ENCODE measurements at places on chromosomes 11 and 22.

DNA sequence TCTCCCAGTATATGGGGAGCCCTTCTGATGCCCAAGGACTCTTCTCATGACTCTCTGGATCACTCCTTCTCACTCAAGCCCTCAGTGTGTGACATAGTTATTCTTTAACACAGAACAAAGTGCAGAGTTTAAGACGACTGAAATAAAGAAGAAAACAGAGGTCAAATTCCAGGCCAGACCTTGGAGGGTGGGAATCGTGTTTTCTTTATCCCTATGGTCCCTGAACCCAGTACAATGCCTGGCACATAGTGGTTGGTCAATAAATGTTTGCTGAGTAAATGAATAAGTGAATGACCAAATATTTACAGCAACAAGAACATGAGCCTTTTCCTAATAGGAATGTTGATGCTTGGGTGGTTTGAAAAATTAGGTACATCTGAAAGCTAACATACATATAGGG, 28.8 kb downstream of the VSTM5 start:
- peak; percentile 21 for DNase-seq

DNA sequence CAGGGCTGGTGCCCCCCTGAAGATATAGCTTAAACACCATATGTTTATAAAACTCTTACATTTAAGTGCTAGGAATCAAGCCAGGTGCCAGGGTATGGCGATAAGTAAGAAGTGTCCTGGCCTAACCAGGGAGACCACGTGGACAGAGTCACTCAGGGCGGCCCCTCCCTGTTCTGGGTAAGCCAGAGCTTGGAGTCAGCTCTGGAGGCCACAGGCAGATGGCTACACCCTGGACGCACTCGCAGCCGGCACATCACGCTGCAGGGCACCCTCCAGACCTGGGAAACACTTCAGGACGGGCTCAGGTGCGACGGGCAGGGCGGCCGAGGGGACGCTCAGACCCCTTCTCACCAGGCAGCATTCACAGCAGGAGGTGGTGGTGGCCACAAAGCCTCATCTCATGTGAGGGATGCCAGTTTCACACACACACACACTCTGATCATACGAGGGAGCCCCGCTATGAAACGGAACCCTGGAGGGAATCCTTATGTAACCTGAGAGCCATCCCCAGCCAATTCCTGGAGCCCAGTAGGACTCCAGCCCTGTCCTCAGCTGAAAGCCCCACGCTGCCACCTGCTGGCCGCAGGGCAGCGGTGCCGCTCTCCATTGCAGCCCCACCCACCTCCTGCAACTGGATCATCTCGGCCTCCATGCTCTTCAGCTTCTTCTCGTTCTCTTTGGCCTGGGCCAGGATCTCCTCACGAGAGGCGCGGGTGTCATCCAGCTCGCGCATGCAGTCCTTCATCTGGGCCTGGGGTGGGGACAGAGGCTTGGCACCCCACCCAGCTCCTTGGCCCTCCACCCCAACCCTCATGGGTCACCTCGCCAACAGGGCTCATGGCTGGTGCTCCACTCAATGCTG, 33.4 kb downstream of the APOL1 start:
- DNase-seq: peak; percentile 86

DNA sequence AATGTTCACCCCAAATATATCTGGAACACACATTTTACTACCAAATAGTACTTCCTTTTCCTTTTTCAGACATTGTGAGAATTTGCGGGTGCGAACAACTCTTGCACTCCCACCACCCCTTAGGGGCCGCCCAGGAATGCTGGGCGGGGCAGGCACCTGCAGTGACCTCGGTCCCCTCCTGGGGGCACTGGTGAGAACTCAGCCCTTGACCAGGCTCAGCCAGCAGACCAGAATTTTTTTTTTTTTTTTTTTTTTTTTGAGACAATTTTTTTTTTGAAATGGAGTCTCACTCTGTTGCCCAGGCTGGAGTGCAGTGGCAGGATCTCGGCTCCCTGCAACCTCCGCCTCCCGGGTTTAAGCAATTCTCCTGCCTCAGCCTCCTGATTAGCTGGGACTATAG, 75.8 kb downstream of the ARHGAP8 start:
- DNase-seq: no peak

GRCh38 chr11:125745979-125746378, at the start of gene PATE1:
Gene PATE1, plus strand, starts transcription at chr11:125746279. Its CDS starts 26 bp downstream, at chr11:125746305.
- DNase-seq: no peak

GRCh38 chr11:67584205-67584880, 731 bp downstream of the GSTP1 start:
- peak; percentile 81 for DNase-seq

GRCh38 chr11:124297921-124298320, 15.8 kb downstream of the OR8D1 start:
- no peak for DNase-seq

GRCh38 chr11:107676336-107677057, 35.4 kb downstream of the SLN start:
- DNase-seq: no peak

GRCh38 chr11:118911880-118912741, 13.6 kb downstream of the BCL9L start:
- DNase-seq: peak; percentile 96

- no peak for DNase-seq
Observed at GRCh38 chr11:21066030-21066429, 396.6 kb downstream of the NELL1 start.

GRCh38 chr11:105268404-105269062, 129.0 kb upstream of the CARD18 start:
- no peak for DNase-seq

DNA sequence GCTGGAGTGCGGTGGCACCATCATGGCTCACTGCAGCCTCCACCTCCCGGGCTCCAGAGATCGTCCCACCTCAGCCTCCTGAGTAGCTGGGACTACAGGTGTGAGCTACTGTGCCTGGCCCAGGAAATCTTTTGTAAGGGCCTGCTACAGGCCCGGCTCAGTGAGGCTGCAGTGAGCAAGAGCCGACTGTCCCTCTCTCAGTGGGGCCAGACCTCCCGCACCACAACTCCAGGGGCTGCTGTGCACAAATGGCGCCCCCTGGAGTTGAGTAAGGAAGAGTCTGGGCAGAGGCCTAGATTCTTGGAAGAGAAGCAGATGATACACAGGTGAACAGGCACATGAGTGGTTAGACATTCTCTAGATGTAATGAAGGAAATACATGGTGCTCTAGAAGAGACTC, 7.0 kb downstream of the SERHL2 start:
- DNase-seq: no peak

DNA sequence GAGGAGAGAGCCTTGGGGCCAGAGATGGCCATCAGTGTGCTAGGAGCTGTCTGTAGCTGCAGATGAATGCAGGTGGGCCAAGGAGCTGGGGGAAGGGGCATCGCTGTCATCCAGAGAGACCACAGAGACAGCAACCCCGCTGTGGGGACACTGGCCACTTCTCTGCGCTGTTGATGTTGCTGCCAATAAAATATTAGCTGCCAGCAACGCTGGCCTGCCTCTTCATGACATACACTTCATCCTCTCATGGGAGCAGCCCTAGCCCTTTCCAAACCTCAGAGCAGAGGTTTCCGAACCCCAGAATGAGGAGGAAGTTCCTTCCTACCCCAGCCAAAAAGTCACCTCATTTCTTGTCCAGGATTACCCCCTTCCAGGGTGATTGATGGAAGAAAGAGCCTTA, 106.2 kb downstream of the PARVA start:
- no peak for DNase-seq

GRCh38 chr22:45838305-45838887, 138.6 kb downstream of the WNT7B start:
- no peak for DNase-seq

DNA sequence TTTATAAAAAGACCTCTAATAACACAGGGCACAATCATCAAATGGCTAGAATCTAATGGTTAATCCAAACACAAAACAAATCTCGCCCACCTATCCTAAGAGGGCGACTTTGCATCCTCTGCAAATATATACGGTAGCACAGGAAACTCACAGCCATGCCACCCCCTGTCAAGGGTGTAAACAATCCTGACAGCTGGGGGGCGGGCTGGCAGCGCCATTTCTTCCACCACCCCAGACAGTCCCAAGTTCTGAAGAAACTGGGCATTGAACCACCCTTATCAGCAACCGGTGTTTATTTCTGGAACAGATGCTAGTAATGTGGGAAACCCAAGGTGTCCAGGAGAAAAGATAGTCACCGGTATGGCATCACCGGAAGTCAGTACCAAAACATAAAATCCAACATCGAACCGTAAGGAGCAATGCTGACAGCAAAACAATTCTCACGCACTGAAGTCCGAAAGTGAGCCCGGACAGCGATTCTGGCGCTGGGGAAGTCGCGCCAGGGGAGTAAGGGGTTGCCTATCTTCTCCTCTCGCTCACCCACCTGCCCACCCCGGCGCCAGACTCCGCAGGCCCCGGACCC, 825 bp downstream of the FBXO3 start:
- DNase-seq: peak; percentile 9

GRCh38 chr11:75592715-75593114, 30.7 kb downstream of the SERPINH1 start:
- no peak for DNase-seq

DNA sequence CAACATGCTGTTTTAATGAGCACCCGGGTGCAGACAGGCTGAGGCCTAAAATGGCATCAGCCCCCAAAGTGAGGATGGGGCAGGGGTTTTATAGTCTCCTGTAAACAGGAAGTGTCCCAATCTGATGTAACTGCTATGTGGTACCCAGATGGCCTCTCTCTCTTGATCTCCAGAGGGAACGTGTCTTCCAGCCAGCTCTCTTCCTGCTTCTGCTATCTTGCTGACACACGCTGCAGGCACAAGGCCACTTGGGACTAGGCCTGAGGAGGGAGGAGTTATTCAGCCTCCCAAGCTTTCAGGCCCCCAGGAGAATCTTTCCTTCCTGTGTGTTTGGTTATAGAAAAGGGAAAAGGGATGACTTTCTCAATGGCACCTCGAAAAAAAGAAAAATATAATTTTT, 11.4 kb upstream of the VSTM5 start:
- no peak for DNase-seq

- peak; percentile 61 for DNase-seq
Observed at GRCh38 chr22:29344137-29344536, 28.6 kb upstream of the RASL10A start.

- DNase-seq: no peak
Observed at GRCh38 chr11:45896422-45896984, 10.6 kb downstream of the FREY1 start.

GRCh38 chr11:44312876-44313275, 2.9 kb upstream of the ALX4 start:
- DNase-seq: no peak

DNA sequence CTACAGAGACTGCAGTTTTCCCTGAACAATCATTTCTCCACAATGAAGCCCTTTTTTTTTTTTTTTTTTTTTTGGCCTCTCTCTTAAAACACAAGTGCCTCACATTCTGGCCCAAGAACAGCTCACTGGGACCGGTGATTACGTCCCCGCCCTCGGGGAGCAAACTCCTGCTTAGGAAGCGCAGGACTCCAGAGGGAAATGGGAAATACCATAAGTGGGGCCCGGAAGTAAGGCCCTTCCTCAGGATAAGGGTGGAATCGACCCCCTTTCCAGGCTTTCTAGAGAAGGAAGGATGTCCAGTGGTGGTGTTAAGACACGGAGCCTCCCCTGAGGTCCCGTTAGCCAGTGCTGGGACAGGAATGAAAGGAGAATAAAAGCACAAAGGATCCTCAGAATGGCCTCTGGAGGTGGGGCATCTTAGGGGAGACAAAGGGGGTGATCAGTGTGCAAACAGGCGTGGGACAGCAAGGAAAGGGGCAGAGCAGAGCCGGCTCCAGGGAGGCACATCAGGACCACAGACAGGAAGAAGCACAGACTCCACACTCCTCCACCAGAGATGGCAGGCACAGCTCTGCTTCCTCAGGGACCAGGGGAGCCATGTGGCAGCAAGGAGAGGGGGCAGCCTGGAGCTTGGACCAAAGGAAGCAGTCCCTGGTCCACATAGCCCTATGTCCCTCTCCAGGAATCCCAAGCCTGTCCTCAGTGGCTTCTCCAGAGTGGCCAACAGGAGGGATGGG, 61.3 kb downstream of the CHST1 start:
- no peak for DNase-seq

DNA sequence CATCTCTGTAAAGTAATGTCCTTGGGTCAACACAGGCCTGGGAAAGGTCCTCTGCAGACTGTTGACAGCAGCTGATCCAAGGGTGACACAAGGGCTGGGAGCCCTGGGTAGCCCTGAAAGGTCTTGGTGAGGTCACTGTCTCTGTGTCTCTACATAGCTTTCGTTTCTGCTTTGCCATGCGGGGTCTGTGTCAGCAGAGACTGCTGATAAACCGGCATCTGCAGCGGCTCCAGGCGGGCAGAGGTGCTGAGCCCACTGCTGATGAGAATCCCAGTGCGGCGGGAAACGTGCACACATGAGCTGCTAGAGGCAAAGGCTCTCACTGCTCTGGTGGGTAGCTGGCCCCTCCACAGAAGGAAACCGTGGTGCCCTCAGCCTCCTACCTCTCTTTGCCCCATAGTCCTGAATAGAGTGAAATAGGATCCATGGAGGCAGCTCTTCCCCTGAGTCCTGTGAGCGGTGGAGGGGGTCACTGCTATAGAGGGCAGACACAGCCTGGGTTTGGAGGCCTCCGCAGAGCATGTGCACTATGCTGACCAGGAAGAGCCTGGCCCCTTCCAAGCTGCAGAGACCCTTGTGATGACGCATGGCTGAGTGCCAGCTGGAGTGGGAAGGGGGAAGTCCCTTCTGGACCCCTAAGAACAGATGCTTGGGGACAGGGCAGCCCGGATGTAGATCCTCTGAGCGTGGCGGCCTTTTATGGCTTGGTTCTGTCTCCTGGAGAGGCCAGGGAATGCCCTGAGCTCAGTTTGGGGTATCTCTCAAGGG, 17.8 kb upstream of the ST3GAL4 start:
- no peak for DNase-seq

DNA sequence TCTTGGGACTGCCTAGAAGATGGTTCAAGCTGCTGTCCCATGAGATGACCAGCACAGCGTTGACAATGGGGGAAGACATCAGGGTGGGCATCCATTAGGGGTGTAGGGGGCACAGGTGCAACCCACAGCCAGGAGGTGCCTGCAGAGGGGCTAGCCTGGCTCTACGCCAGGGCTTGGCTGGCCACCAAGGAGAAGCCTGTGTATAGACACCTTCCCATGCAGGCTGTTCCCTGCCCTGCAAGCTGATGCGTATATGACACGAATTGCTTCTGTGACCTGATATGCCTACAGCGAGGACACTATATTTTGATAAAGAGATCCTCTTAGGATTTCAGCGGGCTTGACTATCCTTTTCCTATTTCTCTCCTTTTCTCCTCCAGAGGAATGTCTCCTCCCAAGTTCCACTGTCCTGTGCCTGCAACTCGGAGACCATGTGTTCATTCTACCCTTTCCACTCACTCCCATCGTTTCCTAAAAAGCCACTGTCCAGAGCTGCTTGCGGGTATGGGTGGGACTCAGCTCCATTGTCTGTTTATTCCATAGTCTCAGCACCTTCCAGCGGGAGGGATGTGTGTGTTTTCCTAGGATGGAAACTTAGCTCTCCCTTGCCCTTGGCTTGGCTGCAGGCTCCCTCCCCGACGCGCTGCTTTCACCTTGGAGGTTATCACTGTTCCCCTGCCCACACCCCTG, 56.1 kb downstream of the ST14 start:
- DNase-seq: no peak

DNA sequence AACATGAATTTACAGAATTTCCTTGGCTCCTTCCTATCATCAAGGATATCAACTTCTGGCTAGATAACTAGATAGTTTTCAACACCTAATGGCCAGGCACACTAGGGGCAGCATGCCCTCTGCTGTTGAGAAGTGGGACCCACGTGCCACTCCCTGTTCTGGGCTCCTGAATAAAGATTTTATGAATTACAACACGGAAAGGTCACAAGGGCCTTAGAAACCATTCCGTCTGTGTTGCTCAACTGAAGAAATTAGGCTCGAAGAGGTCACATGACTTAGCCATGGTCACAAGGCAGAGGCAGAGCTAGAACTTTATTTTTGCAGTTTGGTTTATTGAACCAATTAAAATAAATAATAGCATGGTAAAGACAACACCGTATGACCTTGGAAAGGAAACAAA, 36.0 kb downstream of the PRCP start:
- peak; percentile 69 for DNase-seq

Data from hepatocyte (in vitro differentiated cells).